ENCODE measurements at places on chromosomes 7 and 10. TPM values are rescaled to one million over a fixed set of nuclear protein-coding genes. Genes with fewer than 3 reads are reported as not detected.

- H3K4me1 ChIP-seq = no peaks in the 10 kb centered on the region
- H3K4me3 ChIP-seq = no peak overlapping the region
- H3K36me3 ChIP-seq = peaks cover 3% of the 10 kb centered on the region
- H3K27ac ChIP-seq = no peak overlapping the region
Measured at GRCh38 chr10:133355266-133355665, 2.6 kb downstream of the FUOM start.

DNA sequence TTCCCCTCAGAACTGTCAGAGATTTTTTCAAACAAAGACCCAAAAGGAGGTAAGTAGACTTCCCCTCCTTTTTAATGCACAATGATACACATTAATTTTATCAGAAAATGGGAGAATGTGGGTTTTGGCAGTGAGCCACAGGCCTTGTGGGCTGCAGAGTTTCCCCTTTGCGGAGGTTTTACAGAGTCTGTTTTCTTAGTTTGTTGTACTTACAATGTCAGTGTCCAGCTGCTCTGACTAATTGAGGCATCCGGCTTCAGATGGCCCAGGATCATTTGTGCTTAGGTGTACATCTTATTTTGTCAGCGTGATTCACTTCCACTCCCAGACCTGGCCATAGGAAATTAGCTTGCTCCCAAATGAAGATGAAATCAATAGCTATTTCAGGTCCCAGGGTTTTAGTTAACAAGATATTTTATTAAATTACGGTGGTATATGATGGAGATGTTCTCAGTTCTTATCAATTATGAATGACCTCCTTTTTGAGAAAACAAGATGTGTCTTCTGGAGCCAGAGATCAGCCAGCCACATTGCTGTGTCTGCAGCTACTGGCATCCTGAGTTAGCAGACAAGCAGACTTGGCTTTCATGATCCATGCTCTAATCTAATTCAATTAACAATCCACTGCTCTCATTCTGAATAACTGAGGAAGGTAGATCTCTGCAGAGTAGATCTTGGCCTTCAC lies 1086.6 kb upstream of the SORCS1 start:
- no peak for DNase-seq
- H3K27ac ChIP-seq = no peak overlapping the region
- no peaks in the 10 kb centered on the region for H3K36me3 ChIP-seq
- no peak overlapping the region for H3K4me3 ChIP-seq
- no peaks in the 10 kb centered on the region for H3K27me3 ChIP-seq
- no peaks in the 10 kb centered on the region for H3K4me1 ChIP-seq

Gene MNX1
- total RNA-seq = not detected

DNA sequence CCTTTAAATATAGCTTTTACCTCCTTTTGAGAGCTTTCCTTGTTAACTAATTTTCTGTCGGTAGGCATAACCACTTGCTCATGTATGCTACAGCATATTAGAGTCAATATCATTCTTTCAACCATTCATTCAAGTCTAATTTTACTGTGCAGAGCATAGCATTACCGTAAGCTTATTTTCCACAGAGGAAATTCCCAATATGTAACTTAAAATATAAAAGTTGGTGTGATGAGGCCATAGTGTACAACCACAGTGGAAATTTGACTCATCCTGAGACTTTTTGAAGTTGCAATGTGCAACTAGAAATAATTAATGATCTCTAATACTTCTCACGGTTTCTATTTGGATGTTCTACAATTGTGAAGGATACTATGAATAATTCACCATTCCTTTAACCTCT lies 80.6 kb upstream of the KLF6 start:
- H3K27ac ChIP-seq = peak overlapping the region; percentile 84
- no peak overlapping the region for H3K4me3 ChIP-seq
- DNase-seq = no peak
- peaks cover 2% of the 10 kb centered on the region for H3K36me3 ChIP-seq
- H3K4me1 ChIP-seq = peaks cover 42% of the 10 kb centered on the region
- no peaks in the 10 kb centered on the region for H3K27me3 ChIP-seq

- H3K4me3 ChIP-seq = no peak overlapping the region
- DNase-seq = no peak
- no peaks in the 10 kb centered on the region for H3K27me3 ChIP-seq
- H3K27ac ChIP-seq = no peak overlapping the region
- H3K36me3 ChIP-seq = no peaks in the 10 kb centered on the region
Measured at GRCh38 chr7:69772718-69773436, 174.6 kb downstream of the AUTS2 start.

- H3K4me1 ChIP-seq = no peaks in the 10 kb centered on the region
- H3K27me3 ChIP-seq = no peaks in the 10 kb centered on the region
- H3K4me3 ChIP-seq = no peak overlapping the region
- no peak overlapping the region for H3K27ac ChIP-seq
Measured at GRCh38 chr7:146067880-146068279, 48.7 kb upstream of the CNTNAP2 start.

Gene DIP2C
- total RNA-seq = 0.54 TPM

Gene CALHM1
- total RNA-seq = not detected

GRCh38 chr7:37820708-37821468 lies 27.5 kb upstream of the NME8 start:
- no peak overlapping the region for H3K4me3 ChIP-seq
- H3K4me1 ChIP-seq = peaks cover 6% of the 10 kb centered on the region
- peaks cover 9% of the 10 kb centered on the region for H3K27me3 ChIP-seq
- H3K27ac ChIP-seq = no peak overlapping the region

GRCh38 chr7:66145400-66146104 lies 30.9 kb downstream of the CRCP start:
- H3K36me3 ChIP-seq = peaks cover 45% of the 10 kb centered on the region
- no peak overlapping the region for H3K4me3 ChIP-seq
- H3K4me1 ChIP-seq = peaks cover 16% of the 10 kb centered on the region

DNA sequence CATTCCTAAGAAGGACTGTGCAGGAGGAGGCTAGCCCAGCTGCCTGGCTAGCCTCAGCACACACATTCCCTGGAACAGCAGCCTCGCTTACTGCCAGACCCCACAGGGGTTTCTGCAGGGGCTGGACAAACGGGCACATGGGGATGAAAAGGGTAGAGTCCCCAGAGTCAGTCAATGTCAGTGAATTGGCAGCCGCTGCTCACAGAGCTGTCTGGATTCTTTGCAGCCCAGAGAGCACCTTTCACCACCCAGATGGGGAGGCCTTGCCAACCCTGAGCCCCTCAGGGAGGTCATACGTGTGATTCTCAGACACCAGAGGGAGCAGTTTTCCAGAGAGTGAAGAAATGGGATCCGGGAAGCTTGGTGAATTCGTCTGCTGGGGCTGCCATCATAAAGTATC lies 143.3 kb downstream of the KCNMA1 start:
- H3K27me3 ChIP-seq = peaks cover 7% of the 10 kb centered on the region
- H3K27ac ChIP-seq = no peak overlapping the region
- no peak overlapping the region for H3K4me3 ChIP-seq
- no peak for DNase-seq
- no peaks in the 10 kb centered on the region for H3K4me1 ChIP-seq

- no peak for DNase-seq
- H3K27me3 ChIP-seq = no peaks in the 10 kb centered on the region
- no peaks in the 10 kb centered on the region for H3K4me1 ChIP-seq
- H3K36me3 ChIP-seq = no peaks in the 10 kb centered on the region
Measured at GRCh38 chr7:122082160-122082559, 61.9 kb downstream of the AASS start.

GRCh38 chr7:102125127-102125596 lies 161.5 kb upstream of the SH2B2 start:
- peaks cover 6% of the 10 kb centered on the region for H3K36me3 ChIP-seq
- no peak overlapping the region for H3K4me3 ChIP-seq
- no peak overlapping the region for H3K27ac ChIP-seq
- H3K27me3 ChIP-seq = no peaks in the 10 kb centered on the region
- DNase-seq = peak; percentile 6

- H3K4me1 ChIP-seq = no peaks in the 10 kb centered on the region
- no peak overlapping the region for H3K4me3 ChIP-seq
- no peaks in the 10 kb centered on the region for H3K36me3 ChIP-seq
- no peak for DNase-seq
- H3K27ac ChIP-seq = no peak overlapping the region
Measured at GRCh38 chr7:94303695-94304094, 91.0 kb upstream of the COL1A2 start.

DNA sequence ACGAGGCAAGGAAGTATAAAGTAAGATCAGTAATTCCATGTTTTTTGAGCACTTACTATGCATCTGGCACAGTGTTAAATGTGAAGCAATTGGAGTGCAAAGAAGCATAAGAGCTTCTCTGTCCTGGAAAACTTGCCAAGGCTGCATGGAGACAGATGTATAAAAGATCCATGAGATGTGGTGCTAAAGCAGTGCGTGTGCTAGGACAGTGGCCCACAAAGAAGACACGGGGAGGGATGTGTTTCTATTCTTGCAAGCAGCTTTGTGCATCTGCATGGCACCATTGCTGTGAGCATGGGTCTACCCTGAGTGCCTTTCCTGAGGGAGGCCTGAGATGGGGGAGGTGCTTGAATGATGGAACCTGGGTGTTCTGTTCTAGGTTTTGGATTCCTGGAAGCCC lies 5.1 kb upstream of the CDHR3 start:
- no peak for DNase-seq
- H3K27ac ChIP-seq = no peak overlapping the region
- no peak overlapping the region for H3K4me3 ChIP-seq
- H3K4me1 ChIP-seq = no peaks in the 10 kb centered on the region

DNA sequence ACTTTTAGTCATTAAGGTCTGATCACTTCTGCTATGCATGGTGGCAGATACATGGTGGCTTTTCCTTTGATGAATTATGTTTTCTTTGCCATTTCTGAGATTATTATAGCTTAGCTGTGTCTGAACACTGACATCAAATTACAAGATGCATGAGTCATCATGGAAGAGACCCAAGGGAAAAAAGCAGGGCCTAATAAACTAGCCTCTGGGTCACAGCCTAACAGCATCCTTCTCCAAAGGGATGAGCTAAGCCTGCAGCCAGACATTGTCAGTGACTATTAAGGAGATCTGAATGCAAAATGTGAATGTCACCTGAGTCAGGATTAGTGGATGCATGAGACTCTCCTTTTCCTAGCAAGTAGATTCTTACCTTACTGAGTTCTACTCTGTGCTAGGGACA lies 19.1 kb upstream of the OGDHL start:
- H3K27me3 ChIP-seq = peaks cover 26% of the 10 kb centered on the region
- no peak overlapping the region for H3K4me3 ChIP-seq
- no peaks in the 10 kb centered on the region for H3K4me1 ChIP-seq

DNA sequence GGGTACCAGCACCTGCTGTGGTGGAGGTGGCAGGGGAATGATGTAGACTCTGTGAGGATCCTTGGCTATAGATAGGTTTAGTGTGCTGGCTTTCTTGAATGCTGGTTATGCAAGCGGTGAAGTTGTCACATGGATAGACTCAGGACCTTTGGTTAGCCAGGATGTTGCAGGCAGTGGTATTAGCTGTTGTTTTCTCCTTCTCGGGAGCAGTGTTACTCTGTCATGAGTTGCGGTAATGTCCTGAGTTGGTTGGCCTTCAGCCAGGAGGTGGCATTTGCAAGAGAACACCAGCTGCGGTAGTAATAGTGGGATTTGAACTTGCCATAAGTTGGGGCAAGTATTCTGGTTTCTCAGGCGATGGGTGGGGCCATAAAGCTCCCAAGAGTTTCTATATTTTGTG lies 10.8 kb downstream of the AGK start:
- H3K36me3 ChIP-seq = peaks cover 99% of the 10 kb centered on the region
- H3K27ac ChIP-seq = peak overlapping the region; percentile 40
- no peak overlapping the region for H3K4me3 ChIP-seq
- no peak for DNase-seq
- H3K27me3 ChIP-seq = no peaks in the 10 kb centered on the region

DNA sequence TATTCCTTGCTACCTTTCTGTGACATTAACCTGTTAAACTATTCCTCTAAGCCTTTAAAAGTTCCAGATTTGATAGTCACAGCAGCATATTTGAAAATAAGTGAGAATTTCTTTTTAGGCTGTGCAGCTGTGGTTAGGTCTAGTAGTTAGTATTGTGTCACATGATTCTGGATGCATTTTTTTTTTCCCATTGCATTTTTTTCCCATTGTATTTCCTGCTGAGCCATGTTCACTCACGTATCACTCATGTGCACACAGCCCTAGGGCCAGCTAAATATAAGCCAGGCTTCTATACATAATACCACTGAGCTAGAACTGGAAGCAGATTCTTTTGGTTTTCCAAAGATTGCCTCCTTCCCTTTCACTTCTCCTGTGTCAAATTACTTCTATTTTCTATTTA lies 37.4 kb downstream of the DNAJC9 start:
- peaks cover 24% of the 10 kb centered on the region for H3K36me3 ChIP-seq
- no peak for DNase-seq
- no peak overlapping the region for H3K27ac ChIP-seq
- H3K4me3 ChIP-seq = no peak overlapping the region
- no peaks in the 10 kb centered on the region for H3K27me3 ChIP-seq
- peaks cover 2% of the 10 kb centered on the region for H3K4me1 ChIP-seq

GRCh38 chr7:105487579-105488571 lies 34.2 kb downstream of the PUS7 start:
- H3K4me3 ChIP-seq = no peak overlapping the region
- no peaks in the 10 kb centered on the region for H3K4me1 ChIP-seq
- no peak overlapping the region for H3K27ac ChIP-seq
- no peak for DNase-seq
- H3K27me3 ChIP-seq = no peaks in the 10 kb centered on the region
- H3K36me3 ChIP-seq = peaks cover 27% of the 10 kb centered on the region

- no peak overlapping the region for H3K27ac ChIP-seq
- peaks cover 2% of the 10 kb centered on the region for H3K4me1 ChIP-seq
- peaks cover 47% of the 10 kb centered on the region for H3K27me3 ChIP-seq
- H3K4me3 ChIP-seq = no peak overlapping the region
- H3K36me3 ChIP-seq = peaks cover 4% of the 10 kb centered on the region
- no peak for DNase-seq
Measured at GRCh38 chr7:22351878-22352277, 5.1 kb downstream of the RAPGEF5 start.

Gene SPDYE2B
- not detected for total RNA-seq
